Stomach (tissue), 19 donors: ENCODE measurements at places on chromosomes 13 and 19. TPM values are rescaled to one million over a fixed set of nuclear protein-coding genes. Genes with fewer than 3 reads are reported as not detected.

Gene GGACT
- 13.2 TPM for total RNA-seq

Gene NOTCH3
- 54.5 TPM for total RNA-seq

Gene GPC5
- total RNA-seq, result 0.87 TPM

Gene DPF1
- not detected for total RNA-seq

Gene REXO1
- 38.8 TPM for total RNA-seq

Gene SIX5
- total RNA-seq, result 28.0 TPM

DNA sequence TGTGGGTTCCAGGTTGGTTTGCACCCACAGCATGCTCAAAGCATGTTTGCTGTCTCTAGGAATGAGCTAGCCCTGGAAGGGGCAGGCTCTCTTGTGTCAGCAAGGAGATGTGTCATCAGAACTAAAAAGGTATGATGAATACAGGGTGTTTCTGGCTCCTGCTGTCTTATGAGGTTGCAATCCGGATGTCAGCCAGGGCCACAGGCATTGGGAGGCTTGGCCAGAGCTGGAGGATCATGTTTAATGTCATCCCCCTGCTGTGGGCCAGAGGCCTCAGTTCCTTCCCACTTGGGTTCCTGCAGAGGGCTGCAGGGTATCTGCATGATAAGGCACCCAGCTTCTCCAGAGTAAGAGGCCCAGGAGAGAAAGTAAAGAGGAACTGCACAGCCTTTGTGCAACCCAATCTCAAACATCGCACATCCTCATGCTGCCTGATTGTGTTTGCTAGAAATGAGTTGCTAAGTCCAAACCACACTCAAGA is 193.6 kb downstream of the COL4A1 start:
- H3K27me3 ChIP-seq, result peaks cover 11% of the 10 kb centered on the region
- no peak for DNase-seq
- no peak overlapping the region for H3K4me3 ChIP-seq
- no peaks in the 10 kb centered on the region for H3K36me3 ChIP-seq
- no peak overlapping the region for H3K27ac ChIP-seq

GRCh38 chr13:112443191-112443994 is 67.2 kb downstream of the SPACA7 start:
- no peaks in the 10 kb centered on the region for H3K4me1 ChIP-seq
- peak; percentile 52 for DNase-seq
- no peak overlapping the region for H3K27ac ChIP-seq

GRCh38 chr13:80039000-80039399 is 301.9 kb downstream of the SPRY2 start:
- DNase-seq, result no peak
- no peaks in the 10 kb centered on the region for H3K27me3 ChIP-seq
- no peaks in the 10 kb centered on the region for H3K36me3 ChIP-seq
- no peaks in the 10 kb centered on the region for H3K4me1 ChIP-seq

DNA sequence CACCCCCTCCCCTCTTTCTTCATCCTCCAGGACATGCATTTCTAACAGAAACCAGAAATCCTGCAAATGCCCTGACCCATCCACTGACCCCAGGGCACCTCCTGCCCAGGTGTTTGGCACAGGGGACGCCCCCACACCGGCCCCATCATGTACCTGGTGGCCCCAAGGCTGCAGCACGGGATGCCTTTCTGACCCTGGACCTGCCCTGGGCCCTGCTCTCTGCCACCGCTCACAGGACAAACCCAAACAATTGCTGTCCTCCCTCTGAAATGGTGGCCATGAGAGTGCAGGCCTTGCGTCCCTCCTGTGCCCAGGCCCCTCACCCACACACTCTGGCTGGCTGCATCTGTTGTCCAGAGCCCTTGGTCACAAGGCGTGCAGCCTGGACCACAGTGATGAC is 12.1 kb downstream of the SCGB2B2 start:
- no peaks in the 10 kb centered on the region for H3K36me3 ChIP-seq
- H3K4me1 ChIP-seq, result peaks cover 31% of the 10 kb centered on the region
- no peaks in the 10 kb centered on the region for H3K27me3 ChIP-seq
- no peak overlapping the region for H3K4me3 ChIP-seq
- H3K27ac ChIP-seq, result no peak overlapping the region

DNA sequence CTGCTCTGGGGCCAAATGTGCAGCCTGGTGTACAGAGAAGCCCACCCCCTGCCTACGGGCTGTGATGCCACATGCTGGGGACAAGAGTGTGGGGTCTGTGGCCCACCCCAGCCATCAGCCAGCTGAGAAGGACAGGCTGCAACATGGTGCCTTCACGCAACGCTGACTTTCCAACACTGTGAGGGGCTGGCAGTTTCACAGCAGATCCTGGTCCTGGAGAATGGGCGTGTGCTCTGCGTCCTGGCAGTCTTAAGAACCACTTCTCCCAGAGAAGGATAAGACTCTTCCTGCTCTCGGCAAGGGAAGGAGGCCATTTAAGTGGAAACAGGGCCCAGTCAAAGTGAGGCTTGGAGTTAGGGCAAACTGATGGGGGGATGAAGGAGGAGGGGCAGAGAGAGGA is 4.6 kb downstream of the LRRC4B start:
- H3K27ac ChIP-seq, result no peak overlapping the region
- H3K4me1 ChIP-seq, result peaks cover 12% of the 10 kb centered on the region
- H3K27me3 ChIP-seq, result peaks cover 99% of the 10 kb centered on the region
- H3K36me3 ChIP-seq, result no peaks in the 10 kb centered on the region

DNA sequence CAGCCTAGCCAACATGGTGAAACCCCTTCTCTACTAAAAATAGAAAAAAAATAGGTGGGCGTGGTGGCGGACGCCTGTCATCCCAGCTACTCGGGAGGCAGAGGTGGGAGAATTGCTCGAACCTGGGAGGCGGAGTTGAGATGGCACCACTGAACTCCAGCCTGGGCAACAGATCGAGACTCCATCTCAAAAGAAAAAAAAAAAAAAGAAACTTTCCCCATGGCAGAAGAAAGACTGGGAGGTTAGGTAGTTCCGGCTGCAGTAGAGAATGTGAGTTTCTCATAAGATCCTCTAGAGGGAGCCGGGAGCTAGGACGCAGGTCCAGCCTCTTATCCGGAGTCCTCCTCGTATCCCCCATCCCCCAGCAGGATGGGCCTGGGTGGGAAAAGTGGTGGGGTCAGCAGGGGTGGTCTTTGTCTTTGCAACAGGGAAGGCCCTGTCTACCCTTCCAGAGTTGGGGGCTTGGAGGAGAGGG is 13.2 kb upstream of the CREB3L3 start:
- H3K4me3 ChIP-seq, result no peak overlapping the region
- no peaks in the 10 kb centered on the region for H3K27me3 ChIP-seq
- no peaks in the 10 kb centered on the region for H3K36me3 ChIP-seq
- H3K27ac ChIP-seq, result no peak overlapping the region

DNA sequence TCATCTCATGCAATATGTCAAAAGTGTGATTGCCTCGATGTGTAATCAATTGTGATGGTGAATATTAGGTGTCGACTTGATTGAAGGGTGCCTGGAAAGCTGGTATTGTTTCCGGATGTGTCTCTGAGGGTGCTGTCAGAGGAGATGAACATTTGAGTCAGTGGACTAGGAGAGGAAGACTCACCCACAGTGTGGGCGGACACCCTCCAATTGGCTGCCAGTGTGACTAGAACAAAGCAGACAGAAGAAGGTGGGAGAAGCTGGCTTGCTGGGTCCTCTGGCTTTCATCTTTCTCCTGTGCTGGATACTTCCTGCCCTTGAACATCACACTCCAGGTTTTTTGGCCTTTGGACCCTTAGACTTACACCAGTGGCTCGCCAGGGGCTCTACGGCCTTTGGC is 15.5 kb upstream of the CABP5 start:
- DNase-seq, result no peak
- no peaks in the 10 kb centered on the region for H3K27me3 ChIP-seq
- H3K4me1 ChIP-seq, result no peaks in the 10 kb centered on the region
- H3K36me3 ChIP-seq, result no peaks in the 10 kb centered on the region
- H3K4me3 ChIP-seq, result no peak overlapping the region

DNA sequence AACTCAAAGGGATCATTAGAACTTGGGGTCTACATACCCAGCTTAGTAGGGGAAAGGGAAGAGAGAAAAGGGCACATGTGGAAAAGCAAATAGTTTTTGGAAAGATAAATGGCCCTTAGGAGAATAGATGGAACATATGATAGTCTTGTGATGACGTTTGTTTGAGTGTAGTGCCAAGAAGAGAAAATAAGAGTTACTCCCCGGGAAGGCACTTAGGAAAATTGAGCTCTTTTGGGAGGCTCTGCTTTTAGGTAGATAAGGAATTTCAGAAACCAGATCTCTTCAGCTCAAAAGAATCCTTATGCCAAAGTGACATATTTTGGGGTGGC is 44.8 kb upstream of the SERTM1 start:
- H3K4me3 ChIP-seq, result no peak overlapping the region
- H3K27ac ChIP-seq, result no peak overlapping the region
- no peaks in the 10 kb centered on the region for H3K27me3 ChIP-seq
- no peaks in the 10 kb centered on the region for H3K4me1 ChIP-seq

DNA sequence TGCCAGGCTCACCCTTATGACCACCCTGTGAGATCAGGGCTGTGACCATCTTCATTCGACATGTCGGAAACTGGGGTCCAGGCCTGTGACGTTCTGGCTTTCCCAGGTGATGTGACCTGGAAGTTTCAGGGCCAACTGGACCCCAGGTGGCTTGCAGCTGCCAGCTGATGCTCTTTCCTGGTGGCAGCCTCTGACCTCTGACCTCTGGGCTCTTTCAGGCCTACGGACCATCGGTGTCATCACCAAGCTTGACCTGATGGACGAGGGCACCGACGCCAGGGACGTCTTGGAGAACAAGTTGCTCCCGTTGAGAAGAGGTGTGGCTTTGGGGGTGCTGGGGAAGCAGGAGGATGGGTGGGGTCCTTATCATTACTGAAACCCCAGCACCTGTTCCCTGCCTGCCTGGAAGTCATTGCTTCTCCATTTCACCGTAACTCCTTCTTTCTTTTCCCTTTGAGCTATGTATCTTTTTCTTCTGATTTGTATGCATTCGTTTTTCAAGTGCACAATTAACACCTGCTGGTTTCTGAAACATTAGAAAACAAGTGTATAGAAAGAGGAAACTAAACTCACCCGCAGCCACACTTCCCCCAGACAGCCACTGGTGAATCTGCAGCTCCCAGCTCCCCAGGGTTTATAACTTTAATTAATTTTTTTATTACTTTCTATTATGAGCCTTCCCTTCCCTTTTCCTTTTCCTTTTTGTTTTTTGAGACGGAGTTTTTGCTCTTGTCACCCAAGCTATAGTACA is 58.9 kb downstream of the TMED1 start:
- H3K27ac ChIP-seq, result no peak overlapping the region
- H3K4me3 ChIP-seq, result no peak overlapping the region
- no peaks in the 10 kb centered on the region for H3K27me3 ChIP-seq

DNA sequence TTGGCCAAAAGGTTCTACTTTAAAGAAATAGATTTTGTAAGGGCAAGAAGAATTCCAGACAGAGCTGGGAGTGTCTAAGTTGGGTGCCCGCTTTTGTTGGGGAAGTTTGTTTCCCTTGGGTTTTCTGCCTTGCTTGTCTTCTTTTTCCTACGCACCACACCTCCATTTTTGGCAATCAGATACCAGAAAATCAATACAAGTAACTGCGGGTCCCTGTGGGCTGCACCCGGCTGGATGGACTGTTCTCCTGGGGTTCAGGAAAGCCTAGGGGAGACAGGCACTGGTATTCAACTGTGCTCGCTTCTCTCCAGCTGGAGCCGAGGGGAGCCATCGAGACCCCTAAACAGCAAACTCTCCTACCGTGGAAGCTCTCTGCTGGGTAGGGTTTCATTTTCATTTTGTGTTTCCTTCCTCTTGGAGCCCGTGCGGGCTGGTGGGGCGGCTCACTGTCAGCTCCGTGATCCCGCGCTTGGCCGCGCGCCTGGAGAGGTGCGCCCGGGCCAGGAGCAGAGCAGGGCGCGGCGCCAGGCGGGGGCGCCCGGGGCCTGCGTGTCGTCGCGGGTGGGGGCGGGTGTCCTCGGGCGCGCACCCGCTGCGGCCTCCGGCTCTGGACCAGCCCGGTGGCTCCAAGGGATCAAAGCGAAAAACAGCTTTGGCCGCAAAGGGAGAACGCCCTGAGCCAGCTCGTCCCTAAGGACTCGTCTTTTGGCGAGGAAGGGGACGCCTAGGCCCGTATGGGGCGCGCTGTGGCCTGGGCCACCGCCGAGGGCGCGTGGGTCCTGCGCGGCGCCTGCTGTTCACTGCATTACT is 347.2 kb downstream of the ZNF536 start:
- H3K27me3 ChIP-seq, result no peaks in the 10 kb centered on the region
- peak overlapping the region; percentile 61 for H3K27ac ChIP-seq
- peak; percentile 88 for DNase-seq
- no peaks in the 10 kb centered on the region for H3K36me3 ChIP-seq

GRCh38 chr19:31253526-31254179 is 95.6 kb downstream of the TSHZ3 start:
- H3K4me3 ChIP-seq, result no peak overlapping the region
- H3K27ac ChIP-seq, result no peak overlapping the region
- H3K36me3 ChIP-seq, result no peaks in the 10 kb centered on the region
- H3K27me3 ChIP-seq, result no peaks in the 10 kb centered on the region
- DNase-seq, result no peak

DNA sequence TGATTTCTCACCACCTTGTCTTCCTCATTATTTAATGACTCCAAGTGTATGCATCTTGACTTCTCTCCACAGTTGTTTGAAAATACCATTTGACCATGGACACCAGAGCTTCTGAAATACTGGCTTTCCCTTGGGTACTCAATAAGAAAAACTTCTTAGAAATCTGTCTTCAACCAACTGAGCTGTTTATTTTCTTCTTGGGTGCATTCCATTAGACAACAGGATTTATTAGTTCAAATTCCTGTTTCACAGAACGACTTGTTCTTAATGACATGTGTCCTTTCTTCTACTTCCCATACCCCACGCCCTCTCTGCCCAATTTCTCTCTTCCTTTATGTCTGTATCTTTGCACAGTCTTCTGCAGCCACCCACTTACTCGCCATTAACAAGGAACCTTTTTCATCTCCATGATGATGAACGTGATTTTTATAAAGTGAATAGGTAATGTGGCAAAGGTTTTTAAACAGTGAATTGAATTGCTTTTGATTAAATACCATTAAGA is 11.3 kb upstream of the ITM2B start:
- H3K27ac ChIP-seq, result peak overlapping the region; percentile 81
- no peaks in the 10 kb centered on the region for H3K36me3 ChIP-seq
- peak overlapping the region; percentile 36 for H3K4me3 ChIP-seq
- H3K27me3 ChIP-seq, result no peaks in the 10 kb centered on the region
- H3K4me1 ChIP-seq, result no peaks in the 10 kb centered on the region

DNA sequence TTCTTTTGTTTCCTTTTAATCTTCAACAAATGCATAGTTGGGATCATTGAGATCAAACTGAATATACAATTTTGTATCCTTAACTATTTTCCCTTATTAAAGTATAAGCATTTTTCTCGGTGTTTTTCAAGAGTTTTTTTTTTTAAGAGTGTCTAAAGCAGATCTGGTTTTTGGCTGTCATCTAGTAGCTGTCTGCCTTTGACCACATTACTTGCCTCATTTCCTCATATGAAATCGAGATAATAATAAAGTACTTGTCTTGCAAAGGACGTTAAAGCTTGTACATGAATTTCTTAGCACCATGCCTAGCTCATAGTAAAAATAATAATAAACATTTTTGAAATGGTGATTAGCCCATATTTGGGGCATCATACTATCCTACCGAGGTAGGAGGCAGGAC is 121.2 kb downstream of the PDS5B start:
- H3K36me3 ChIP-seq, result peaks cover 59% of the 10 kb centered on the region
- H3K27ac ChIP-seq, result no peak overlapping the region
- no peak for DNase-seq
- H3K4me1 ChIP-seq, result no peaks in the 10 kb centered on the region

GRCh38 chr19:18633321-18633720 is 3.5 kb upstream of the KLHL26 start:
- H3K4me1 ChIP-seq, result peaks cover 30% of the 10 kb centered on the region
- DNase-seq, result no peak
- H3K27me3 ChIP-seq, result no peaks in the 10 kb centered on the region
- H3K4me3 ChIP-seq, result no peak overlapping the region
